GM12878 (cell line): ENCODE measurements at places on chromosomes 16 and 17. TPM values are rescaled to one million over a fixed set of nuclear protein-coding genes. Genes with fewer than 3 reads are reported as not detected.

DNA sequence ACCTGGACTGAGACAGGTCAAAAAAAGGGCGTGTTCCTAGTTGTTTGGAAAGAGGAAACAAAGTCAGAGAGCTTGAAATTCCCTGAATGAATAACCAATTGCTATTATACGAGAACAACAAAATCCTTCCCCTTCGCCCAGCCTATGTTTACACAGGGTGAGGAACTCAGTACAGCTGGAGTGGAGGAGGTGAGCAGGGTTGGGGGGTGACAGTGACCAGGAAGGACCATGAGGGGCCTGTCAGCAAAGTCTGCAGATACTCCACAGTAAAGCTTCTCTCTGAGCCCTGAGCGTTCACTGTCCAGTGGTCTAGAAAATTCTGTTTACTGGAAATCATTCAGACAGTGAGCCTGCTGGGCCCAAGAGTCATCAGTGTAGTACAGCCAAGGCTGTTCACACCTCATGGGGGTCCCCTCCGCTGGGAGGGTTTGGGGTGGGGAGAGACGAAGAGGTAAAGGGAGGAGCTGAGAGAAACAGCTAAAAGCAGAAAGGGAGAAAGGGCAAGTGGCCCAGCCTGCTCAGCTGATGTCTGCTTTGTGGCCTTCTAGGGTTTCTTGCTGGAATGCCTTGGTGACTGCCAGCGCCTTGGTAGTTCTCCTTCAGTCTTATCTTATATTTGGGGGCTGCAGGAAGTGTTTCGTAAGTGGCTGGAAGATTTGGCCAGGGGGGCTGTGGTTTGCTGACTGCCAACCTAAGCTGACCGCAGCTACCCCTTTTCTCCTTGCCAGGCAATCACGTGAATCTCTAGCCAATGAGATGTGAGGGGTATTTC lies 5.7 kb downstream of the DUSP3 start:
- no peak for DNase-seq

Gene SEZ6L2
- total RNA-seq, result 0.37 and 0.49 TPM in 2 replicates

Gene MFSD6L
- total RNA-seq, result 2.8 and 3.1 TPM in 2 replicates

- DNase-seq, result no peak
Measured at GRCh38 chr17:66930933-66931332, 33.6 kb upstream of the CACNG4 start.

DNA sequence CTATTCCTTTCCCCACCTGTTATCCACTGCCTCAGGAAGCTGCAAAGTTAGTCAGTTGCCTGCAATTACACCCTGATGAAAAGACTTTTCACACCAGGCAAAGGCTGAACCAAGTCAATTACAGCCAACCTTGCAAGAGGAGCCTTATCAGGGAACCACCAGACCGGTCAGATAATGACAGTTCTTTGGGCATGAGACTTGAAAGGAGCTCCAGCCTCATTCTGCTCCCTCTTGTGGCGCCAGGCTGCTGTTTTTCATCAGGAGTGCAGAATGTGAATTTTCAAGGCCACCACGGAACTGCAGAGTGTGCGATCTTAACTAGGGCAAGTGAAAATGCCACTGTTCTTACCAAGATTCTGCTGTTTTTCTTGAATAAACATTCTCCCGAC lies 22.5 kb downstream of the DNAI2 start:
- no peak for DNase-seq

DNA sequence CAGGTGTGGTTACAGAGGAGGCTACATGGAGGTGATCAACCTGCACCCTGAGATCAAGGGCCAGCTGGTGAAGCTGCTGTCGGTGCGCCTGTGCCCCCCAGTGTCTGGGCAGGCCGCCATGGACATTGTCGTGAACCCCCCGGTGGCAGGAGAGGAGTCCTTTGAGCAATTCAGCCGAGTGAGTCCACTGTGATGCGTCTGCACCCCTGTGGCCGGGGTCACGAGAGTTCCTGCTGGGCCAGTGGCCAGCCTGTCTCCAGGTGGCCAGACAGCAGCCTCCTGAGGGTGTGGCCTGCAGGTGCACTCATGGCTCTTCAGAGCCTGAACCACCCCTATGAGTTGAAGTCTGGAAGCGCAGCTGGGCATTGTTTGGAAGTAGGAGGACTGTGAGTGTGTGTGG lies 38.1 kb downstream of the GPT2 start:
- DNase-seq, result no peak

- no peak for DNase-seq
Measured at GRCh38 chr17:38447502-38448085, 19.3 kb downstream of the ARHGAP23 start.

DNA sequence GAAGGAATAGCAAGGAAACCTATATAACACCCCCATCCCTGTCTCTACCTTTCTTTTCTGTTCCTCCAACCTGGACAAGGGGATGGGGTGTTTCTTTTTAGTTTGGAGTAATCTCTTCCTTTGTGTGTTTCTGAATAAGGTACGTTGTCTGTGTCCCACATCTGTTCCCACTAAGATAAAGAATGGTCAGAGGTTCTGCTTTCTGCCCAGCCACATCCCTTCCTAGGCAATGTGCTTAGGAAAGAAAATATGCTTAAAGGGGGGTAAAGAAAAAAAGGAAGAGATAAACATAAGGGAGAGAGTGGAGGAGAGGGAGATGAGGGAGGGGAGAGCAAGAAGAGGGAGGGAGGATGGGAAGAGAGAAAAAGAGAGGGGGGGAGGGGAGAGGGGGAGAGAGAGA lies 35.1 kb downstream of the SLC6A2 start:
- no peak for DNase-seq

Gene TAOK2
- total RNA-seq, result 33.8 and 40.2 TPM in 2 replicates

Gene FMNL1
- total RNA-seq, result 99.2 and 108 TPM in 2 replicates

DNA sequence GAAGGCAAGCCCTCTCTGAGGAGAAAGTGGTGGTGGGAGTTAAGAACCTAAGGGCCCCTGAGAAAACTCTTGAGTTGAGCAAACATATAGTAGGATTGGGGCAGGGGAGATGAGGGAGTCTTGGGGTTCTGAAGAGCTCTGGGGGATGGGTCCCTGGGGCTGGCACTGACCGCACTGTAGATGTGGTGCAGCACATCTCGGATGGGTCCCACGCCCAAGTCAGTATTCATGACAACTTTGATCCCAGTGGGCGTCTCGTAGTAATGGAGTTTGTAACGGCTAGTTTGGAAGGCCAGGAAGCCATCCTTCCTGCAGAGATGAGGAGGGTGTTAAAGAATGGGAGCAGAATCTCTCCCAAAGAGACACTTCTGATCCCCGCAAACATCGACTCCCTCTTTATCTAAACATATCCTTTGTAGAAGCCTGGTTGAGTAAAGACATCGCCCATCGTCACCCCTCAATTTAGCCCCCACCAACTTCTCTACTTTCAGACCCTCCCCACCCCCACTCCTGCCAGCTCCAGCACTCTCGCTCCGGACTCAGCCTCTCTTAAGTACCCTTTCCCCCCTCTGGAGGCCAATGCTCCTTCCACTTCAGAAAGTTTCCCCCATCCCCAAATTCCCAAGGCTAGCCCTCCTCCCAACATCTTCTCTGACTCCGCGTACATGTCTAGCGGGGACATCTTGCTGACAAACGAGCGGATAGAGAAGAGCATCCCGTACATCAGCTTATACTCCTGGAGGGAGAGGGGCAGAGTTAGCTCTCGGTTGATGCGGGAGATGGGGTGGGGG lies 710 bp downstream of the TRAPPC1 start:
- DNase-seq, result no peak

- DNase-seq, result no peak
Measured at GRCh38 chr17:75260641-75261335, 618 bp downstream of the GGA3 start.

Gene PTX4
- not detected in 2 replicates for total RNA-seq

DNA sequence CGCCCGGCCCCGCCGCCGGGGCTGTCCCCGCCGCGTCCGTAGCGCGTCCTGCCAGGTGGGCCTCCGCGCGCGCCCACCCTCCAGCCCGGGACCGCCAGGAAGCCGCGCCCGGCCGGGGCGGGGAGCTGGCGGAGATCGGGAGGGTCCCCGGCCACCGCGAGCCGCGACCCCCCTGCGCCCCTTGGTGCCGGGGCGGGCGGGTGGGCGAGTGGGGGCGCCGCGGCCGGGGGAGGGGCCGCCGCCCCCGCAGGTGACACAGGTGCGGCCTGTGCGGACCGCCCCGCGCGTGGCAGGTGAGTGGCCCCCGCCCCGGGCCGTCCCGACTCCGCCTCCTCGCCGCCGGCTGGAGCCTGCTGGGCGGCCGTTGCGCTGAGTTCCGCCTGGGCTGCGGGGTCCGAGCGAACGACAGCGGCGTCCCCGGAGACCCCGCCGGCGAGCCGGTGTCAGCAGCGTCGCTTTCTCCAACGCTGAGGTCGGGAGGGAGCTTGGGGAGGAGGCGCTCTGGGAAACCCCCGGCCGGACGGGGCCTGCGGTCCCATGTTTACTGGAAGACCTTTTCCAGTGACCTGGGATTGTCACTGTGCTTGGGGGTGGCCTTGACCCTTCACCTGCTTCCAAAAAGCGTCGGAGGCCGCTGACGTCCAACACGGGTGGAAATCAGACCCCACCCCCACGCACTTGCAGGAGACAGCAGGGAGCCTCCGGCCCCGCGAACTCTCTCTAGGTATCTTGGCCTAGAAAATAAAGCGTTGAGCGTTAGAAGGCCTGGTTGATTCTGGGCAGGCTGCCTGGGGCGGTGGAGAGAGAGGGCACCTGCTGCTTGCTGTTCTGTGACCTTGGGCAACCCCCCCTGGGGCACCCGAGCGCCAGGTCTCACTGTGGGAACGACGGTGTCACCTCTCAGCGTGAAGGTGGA lies 542 bp downstream of the KLHL36 start:
- no peak for DNase-seq

DNA sequence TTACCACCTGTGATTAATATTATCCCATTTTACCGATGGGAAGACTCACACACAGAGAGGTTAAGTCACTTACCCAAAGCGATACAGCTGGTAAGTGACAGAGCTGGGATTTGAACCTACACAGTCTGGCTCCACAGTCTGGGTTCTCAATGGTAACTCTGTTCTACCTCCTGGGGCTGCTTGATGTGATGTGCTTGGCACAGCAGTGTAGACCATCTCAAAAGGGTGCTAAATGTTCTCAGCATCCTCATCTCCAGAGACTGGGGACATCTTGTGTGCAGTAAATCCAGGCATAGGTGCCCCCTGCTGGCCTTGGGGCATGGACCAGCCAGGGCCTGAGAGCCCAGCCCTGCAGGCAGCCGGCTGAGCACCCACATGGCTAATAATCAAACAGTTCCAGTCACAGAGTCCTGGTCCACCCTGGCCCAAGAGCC lies 15.4 kb upstream of the KATNB1 start:
- no peak for DNase-seq

DNA sequence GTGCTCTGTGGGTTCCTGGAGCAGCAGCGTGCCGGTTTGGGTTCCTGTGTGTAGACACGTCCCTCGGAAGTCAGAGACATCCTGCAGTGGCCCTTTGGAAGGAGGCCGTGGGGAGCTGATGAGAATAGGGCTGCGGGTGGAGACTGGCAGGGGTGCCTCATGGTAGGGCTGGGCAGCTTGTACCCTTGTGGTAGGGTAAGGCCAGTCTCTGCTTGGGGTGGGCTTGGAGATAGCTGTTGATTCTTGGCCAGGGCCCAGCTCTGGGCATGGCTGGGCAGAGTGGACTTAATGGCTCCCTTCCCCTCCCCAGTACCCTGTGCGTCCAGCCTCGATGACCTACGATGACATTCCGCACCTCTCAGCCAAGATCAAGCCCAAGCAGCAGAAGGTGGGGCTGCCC lies 10.6 kb downstream of the POLR3E start:
- no peak for DNase-seq

DNA sequence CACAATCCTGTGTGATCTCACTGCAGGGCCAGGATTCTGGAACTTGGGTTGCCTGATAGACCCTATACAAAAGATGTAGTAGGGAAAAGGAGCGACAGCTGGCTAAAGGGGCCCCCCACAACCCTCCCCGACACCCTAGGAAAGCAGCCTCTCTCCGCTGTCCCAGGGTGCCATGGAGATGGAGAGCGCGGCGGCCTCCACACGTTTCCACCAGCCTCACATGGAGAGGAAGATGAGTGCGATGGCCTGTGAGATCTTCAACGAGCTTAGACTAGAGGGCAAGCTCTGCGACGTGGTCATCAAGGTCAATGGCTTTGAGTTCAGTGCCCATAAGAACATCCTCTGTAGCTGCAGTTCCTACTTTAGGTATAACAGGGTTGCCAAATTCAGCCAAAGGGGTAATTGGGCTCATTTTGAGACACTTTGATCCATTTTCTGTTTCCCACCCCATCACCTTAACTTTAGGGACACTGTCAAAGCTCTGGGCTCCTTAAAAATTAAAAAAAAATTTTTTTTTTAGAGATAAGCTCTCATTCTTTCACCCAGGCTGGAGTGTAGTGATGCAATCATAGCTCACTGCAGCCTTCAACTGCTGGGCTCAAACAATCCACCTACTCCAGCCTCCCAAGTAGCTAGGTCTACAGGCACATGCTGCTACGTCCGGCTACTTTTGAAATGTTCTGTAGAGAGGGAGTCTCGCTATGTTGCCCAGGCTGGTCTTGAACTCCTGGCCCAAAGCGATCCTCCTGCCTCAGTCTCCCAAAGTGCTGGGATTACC lies at the start of gene KLHL10:
Gene KLHL10 (plus strand): TSS at position 65 of the 778 bp plus-strand sequence. CDS start 108 bp downstream, at position 173.
- DNase-seq, result no peak

DNA sequence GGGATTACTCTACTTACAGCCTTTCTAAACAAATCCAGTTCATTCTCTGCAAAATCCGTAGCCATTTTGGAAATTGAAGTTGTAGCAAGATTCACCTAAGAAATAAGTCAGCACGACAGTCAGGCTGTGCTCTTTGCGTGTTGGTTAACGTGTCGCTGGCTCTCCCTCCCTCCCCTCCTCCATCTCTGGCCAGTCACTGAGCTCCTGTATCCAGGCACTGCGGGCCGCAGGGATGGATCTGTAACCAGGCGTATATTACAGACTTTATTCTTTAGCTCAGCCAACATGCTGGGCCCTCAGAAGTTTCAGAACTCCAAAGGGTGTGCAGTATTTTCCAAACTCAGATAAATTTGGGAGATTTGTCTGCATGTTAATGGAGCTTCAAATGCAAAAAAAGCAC lies 30.8 kb downstream of the KDM8 start:
- no peak for DNase-seq

DNA sequence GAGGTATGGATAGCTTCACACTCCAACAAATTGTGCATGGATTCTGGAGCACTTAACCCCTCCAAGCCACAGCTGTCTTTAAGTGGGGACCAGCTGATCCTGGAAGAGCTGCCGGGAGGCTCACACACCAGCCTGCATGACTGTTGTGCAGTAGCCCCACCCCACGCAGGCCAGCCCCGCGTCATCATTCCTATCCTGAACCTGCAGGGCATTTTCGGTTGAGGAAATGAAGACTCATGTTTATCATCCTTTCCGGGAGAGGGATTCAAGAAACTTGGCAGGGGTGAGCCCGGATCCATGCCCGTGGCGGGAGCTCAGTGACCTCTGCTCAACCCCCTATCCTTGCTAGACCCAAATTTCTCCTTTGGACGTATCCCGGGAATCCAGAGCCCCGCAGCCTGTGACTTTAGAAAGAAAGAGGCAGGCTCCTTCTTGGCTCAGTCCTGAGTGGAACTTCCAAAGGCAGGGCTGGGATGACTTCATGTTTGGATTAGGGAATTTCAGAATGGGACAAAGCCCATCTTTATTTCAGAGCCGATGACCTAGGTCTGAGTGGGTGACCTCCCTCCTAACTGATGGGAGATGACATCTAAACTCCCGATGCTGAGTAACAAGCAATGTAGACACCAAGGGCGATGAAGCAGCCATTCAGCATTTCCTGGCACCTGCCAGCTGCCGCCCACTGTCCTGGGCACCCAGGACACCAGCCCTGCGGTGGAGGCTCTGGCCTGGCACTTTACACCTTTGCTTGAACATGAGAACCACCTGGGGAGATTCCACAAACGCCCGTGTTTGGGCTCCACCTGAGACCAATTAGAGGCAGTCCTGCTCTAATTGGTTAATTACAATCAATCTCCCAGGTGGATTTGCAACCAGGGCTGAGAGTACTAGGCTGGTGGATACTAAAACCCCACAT lies 43.3 kb upstream of the CMIP start:
- DNase-seq, result no peak
